ENCODE measurements at places on chromosomes 13 and 19.

- no peak overlapping the region for H3K27ac ChIP-seq
- DNase-seq = peak; percentile 20
- H3K4me3 ChIP-seq = no peak overlapping the region
- H3K27me3 ChIP-seq = no peaks in the 10 kb centered on the region
- peaks cover 6% of the 10 kb centered on the region for H3K4me1 ChIP-seq
Observed at GRCh38 chr19:31071136-31071855, 277.9 kb downstream of the TSHZ3 start.

GRCh38 chr13:112708560-112709240 is 18.9 kb downstream of the ATP11A start:
- DNase-seq = no peak
- H3K36me3 ChIP-seq = no peaks in the 10 kb centered on the region
- H3K27ac ChIP-seq = no peak overlapping the region

- H3K36me3 ChIP-seq = no peaks in the 10 kb centered on the region
- no peak overlapping the region for H3K27ac ChIP-seq
- no peak overlapping the region for H3K4me3 ChIP-seq
- no peaks in the 10 kb centered on the region for H3K27me3 ChIP-seq
- H3K4me1 ChIP-seq = no peaks in the 10 kb centered on the region
Observed at GRCh38 chr19:30266687-30267086, 105.5 kb upstream of the ZNF536 start.

- H3K36me3 ChIP-seq = no peaks in the 10 kb centered on the region
- peak within 1 kb of the TSS; percentile 57 for H3K4me3 ChIP-seq
- DNase-seq = peak; percentile 95
- no peaks in the 10 kb centered on the region for H3K27me3 ChIP-seq
- peak within 1 kb of the TSS; percentile 97 for H3K27ac ChIP-seq
Observed at GRCh38 chr13:43878892-43879754, at the start of gene CCDC122. TSS of gene CCDC122 (minus strand) at chr13:43879740. CDS start at chr13:43869376, 10,364 bp downstream.

GRCh38 chr19:19538785-19539166 is 711 bp downstream of the CILP2 start:
- H3K27me3 ChIP-seq = peaks cover 18% of the 10 kb centered on the region
- no peaks in the 10 kb centered on the region for H3K36me3 ChIP-seq
- H3K4me1 ChIP-seq = peaks cover 5% of the 10 kb centered on the region
- no peak overlapping the region for H3K27ac ChIP-seq
- no peak for DNase-seq

DNA sequence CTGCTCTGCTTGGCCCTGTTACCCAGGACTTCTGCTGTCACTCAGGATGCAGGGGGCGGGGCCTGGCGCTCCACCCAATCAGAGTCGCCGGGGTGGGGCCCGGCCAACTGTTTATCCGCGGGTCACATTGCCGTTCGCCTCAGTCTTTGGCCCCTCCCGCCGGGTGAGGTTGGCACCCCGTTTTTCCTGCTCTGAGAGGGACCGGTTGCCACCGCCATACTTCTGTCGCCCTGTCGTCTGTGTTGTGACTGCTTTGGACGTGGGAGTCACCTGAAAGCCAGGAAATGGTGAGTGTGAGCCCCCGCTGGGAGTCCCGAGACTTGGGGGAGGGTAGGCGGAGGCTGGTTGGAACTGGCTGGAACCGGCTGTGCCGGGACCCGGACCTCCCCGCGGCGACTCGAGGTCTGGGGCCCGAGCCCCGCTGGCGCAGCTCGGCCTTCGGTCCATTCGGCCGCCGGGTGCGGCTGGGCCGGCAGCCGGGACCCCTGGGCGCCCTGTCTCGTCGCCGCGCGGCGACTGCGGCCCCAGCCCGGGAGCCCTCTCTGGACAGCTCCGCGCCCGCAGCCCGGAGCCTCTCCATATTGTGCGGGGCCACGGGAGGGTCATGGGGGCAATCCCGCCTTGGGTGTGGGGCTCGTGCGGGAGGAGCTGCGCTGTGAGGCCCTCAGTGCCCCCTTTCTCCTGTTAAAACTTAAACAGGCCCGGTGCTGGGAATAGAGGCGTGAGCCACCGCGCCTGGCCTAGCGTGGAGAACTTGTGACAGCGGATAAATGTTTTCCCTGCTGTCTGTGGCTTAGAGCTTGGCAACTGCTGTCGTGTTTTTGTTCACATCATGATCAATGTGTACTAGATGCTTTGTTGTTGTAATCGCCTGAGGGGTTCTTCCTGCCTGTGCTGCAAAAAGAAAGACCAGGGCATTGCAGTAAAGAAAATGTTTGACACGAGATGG is at the start of gene ZNF844:
Gene ZNF844, plus strand, starts transcription at position 142 of the 949 bp plus-strand sequence. Its CDS starts 143 bp downstream, at position 285.
- H3K4me1 ChIP-seq = no peaks in the 10 kb centered on the region
- no peaks in the 10 kb centered on the region for H3K27me3 ChIP-seq
- peaks cover 3% of the 10 kb centered on the region for H3K36me3 ChIP-seq

DNA sequence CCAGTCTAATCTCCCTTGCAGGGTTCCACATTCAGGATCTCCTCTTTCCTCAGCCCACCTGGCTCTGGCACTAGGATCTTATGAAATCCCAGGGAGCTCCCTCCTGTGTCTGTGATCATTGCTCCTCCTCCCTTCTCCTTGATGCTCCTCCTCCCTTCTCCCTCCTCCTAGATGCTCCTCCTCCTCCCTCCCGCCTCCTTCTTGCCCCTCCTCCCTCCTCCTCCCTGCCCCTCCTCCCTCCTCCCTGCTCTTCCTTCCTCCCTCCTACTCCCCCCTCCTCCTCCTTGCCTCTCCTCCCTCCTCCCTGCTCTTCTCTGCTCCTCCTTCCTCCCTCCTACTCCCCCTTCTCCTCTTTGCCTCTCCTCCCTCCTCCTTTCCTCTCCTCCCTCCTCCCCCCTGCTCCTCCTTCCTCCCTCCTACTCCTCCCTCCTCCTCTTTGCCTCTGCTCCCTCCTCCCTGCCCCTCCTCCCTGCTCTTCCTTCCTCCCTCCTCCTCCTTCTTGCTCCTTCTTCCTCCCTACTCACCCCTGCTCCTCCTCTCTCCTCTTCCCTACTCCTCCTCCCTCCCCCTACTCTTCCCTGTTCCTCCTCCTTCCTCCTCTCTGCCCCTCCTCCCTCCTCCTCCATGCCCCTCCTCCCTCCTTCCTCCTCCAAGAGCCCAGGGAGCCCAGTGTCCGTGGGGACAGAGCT is 14.9 kb upstream of the ZBTB7A start:
- no peaks in the 10 kb centered on the region for H3K27me3 ChIP-seq
- H3K36me3 ChIP-seq = no peaks in the 10 kb centered on the region
- no peak for DNase-seq
- no peak overlapping the region for H3K4me3 ChIP-seq
- peak overlapping the region; percentile 67 for H3K27ac ChIP-seq
- H3K4me1 ChIP-seq = peaks cover 15% of the 10 kb centered on the region

- H3K27me3 ChIP-seq = no peaks in the 10 kb centered on the region
- no peak overlapping the region for H3K27ac ChIP-seq
- no peaks in the 10 kb centered on the region for H3K4me1 ChIP-seq
- H3K36me3 ChIP-seq = no peaks in the 10 kb centered on the region
Observed at GRCh38 chr19:51652266-51652665, 5.6 kb upstream of the SIGLEC14 start.

DNA sequence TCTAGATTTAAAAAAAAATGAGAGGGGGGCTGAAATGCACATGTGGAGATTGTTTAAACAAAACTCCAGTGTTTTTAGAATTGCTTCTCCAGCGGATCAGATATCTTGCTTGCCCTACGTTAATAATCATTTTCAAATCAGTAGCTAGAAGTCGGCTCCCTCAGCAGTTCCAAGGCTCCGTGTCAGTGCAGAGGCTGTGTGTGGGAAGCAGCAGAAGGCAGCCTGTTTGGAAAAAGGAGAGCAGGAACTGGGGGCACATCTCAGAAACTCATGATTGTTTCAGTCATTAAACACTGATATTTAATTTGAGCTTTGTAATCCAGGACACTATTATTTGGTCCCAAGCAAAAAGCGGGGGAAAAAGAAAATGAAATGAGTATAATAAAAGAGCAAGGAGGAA is 50.9 kb downstream of the SOX21 start:
- no peaks in the 10 kb centered on the region for H3K4me1 ChIP-seq
- DNase-seq = no peak
- H3K4me3 ChIP-seq = no peak overlapping the region
- H3K27ac ChIP-seq = no peak overlapping the region
- H3K36me3 ChIP-seq = no peaks in the 10 kb centered on the region
- H3K27me3 ChIP-seq = peaks cover 29% of the 10 kb centered on the region

DNA sequence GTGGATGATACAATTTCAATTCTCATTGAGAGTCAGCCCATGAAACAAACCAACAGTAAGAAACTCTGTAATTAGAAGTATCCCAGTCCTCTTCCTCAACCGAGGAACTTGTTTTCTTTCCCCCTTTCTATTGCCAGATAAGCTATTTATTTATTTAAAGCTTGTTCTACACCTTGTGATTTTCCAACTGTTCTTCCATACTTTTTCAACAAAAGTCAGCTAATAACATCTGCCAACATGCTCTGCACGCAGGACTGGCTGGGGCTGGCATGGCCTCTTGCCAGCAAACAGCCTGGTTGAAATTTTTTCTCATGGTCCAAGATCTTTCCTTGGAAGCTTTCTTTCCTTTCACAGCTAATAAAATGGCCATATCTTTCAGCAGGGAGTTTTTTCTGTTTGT is 2.9 kb upstream of the IRS2 start:
- no peak for DNase-seq
- no peak overlapping the region for H3K4me3 ChIP-seq
- no peaks in the 10 kb centered on the region for H3K27me3 ChIP-seq

DNA sequence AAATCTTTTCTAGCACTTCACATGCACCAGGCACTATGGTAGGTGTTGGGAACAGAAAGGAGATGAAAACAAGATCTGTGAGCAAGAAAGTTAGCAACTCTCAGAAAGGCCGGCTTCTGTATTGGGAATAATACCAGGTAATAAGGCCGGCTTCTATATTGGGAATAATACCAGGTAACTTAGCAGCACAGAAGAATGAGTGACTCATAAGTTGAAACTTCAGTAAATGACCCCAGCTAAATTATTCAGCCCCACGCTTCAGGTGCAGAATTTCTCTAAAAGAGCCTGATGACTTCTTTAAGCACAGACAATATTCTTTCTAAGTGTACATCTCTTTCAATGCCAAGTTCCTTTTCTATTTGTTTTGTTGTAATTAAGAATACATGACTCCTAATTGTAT is 151.3 kb downstream of the MYO16 start:
- H3K4me3 ChIP-seq = no peak overlapping the region
- no peaks in the 10 kb centered on the region for H3K27me3 ChIP-seq

GRCh38 chr19:30999726-31000125 is 349.5 kb downstream of the TSHZ3 start:
- H3K36me3 ChIP-seq = no peaks in the 10 kb centered on the region
- H3K4me3 ChIP-seq = no peak overlapping the region
- no peak for DNase-seq
- H3K4me1 ChIP-seq = no peaks in the 10 kb centered on the region
- H3K27me3 ChIP-seq = no peaks in the 10 kb centered on the region

DNA sequence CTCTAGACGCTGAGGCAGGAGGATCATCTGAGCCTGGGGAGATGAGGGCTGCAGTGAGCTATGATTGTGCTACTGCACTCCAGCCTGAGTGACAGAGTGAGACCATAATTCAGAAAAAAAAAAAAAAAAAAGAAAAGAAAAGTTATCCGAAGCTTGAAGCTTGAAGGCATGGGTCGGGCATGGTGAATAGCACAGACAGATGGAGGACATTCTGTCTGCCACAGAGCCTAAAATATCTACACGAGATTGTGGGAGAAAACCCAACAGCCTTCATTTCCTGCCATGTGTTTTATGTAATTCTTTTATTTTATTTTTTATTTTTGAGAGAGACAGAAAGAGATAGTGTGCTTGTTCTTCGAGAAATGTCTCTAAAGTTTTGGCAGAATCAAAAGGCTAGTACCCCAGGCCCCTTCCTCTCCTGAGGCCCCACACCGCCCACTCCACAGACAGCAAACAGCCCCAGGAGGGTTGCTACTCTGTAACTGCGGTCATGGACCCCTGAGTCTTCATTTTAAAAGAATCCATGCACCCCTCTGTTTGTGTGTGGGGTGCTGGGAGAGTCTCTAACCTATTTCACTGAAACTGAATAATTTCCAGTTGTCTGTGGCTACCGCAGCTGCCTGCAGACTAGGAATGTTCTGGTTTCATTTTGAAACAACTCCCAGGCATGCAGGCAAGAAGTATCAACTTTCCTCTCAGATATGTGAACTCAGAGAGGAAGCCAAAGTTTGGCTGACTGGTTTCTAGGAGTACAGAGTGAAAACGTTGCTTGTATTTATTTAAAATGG is 38.4 kb upstream of the RCBTB2 start:
- H3K36me3 ChIP-seq = no peaks in the 10 kb centered on the region
- H3K4me1 ChIP-seq = no peaks in the 10 kb centered on the region
- DNase-seq = peak; percentile 88

GRCh38 chr19:51959791-51960190 is 26.8 kb downstream of the ZNF350 start:
- no peak for DNase-seq
- H3K4me1 ChIP-seq = peaks cover 7% of the 10 kb centered on the region
- H3K4me3 ChIP-seq = no peak overlapping the region

GRCh38 chr13:37899753-37900152 is 30.2 kb upstream of the TRPC4 start:
- no peak for DNase-seq
- H3K27ac ChIP-seq = no peak overlapping the region
- no peaks in the 10 kb centered on the region for H3K4me1 ChIP-seq
- H3K4me3 ChIP-seq = no peak overlapping the region

- no peaks in the 10 kb centered on the region for H3K27me3 ChIP-seq
- H3K27ac ChIP-seq = no peak overlapping the region
- no peaks in the 10 kb centered on the region for H3K36me3 ChIP-seq
- no peaks in the 10 kb centered on the region for H3K4me1 ChIP-seq
- H3K4me3 ChIP-seq = no peak overlapping the region
Observed at GRCh38 chr13:87712012-87712411, 40.8 kb downstream of the SLITRK5 start.

DNA sequence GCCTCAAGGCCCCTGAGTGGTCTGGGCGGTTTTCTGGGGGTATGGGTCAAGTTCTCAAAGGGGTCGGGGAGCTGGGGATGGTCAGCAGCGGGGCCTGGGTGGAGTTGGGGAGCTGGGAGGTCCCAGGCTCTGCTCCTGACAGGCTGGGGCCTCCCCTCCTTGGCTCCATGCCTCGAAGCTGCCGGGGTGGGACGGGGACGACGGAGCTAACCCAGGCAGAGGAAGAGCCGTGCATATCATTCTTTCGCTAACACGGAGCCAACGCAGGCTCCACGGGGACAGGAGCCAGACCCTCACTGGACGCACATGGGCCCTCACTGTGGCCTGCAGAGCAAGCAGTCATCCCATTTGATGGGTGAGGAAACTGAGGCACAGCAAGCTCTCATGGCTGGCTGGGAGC is 25.8 kb upstream of the CACTIN start:
- no peaks in the 10 kb centered on the region for H3K4me1 ChIP-seq
- H3K36me3 ChIP-seq = peaks cover 2% of the 10 kb centered on the region
- no peak overlapping the region for H3K27ac ChIP-seq
- no peaks in the 10 kb centered on the region for H3K27me3 ChIP-seq

- no peaks in the 10 kb centered on the region for H3K36me3 ChIP-seq
- peak; percentile 64 for DNase-seq
- peak overlapping the region; percentile 94 for H3K27ac ChIP-seq
- no peaks in the 10 kb centered on the region for H3K27me3 ChIP-seq
- H3K4me1 ChIP-seq = peaks cover 51% of the 10 kb centered on the region
Observed at GRCh38 chr19:40283414-40284250, 1.5 kb downstream of the AKT2 start.

DNA sequence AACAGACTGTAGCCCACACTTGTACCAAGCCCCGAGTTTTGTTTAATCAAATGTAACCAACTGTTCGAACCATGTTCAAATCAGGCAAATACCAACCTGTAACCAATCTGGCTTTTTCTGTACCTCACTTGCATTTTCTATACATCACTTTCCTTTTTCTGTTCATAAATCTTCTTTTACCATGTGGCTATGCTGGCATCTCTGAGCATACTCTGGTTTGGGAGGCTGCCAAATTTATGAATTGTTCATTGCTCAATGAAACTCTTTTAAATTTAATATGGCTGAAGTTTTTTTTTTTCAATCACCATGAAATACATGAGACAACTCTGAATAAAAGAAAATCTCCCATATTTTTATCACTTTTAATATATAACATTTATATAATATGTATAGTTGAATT is 256.1 kb downstream of the SLITRK6 start:
- no peaks in the 10 kb centered on the region for H3K27me3 ChIP-seq
- DNase-seq = no peak
- H3K27ac ChIP-seq = no peak overlapping the region
- no peak overlapping the region for H3K4me3 ChIP-seq
